T-helper 1 cell treated with Interleukin-12 subunit alpha and Interleukin-12 subunit beta and Interleukin-4 antibody, amounts not matched to agents 30 ng/mL and 1 ng/mL, for 36 hours (primary cell): ENCODE measurements at places on chromosomes 5 and 9. TPM values are rescaled to one million over a fixed set of nuclear protein-coding genes. Genes with fewer than 3 reads are reported as not detected.

The EPB41L4B gene
- 0.56 and 0.61 TPM in 2 replicates for total RNA-seq

The LCN9 gene
- total RNA-seq, result not detected in 2 replicates

The PCDHB3 gene
- total RNA-seq, result not detected in 2 replicates

The SLCO6A1 gene
- not detected in 2 replicates for total RNA-seq

The PFN3 gene
- total RNA-seq, result not detected in 2 replicates

The ALDH1A1 gene
- total RNA-seq, result not detected in 2 replicates

The GADD45G gene
- 33.7 and 34.2 TPM in 2 replicates for total RNA-seq
